Melanocyte of skin (primary cell): ENCODE measurements at places on chromosomes 1 and 21. TPM values are rescaled to one million over a fixed set of nuclear protein-coding genes. Genes with fewer than 3 reads are reported as not detected.

Gene PRAMEF26
- total RNA-seq = not detected in 2 replicates

Gene GJA8
- not detected in 2 replicates for total RNA-seq

Gene RNU1-4
- under 0.01 TPM in 2 replicates for total RNA-seq

Gene MANEAL
- total RNA-seq = 0.15 and 1.00 TPM in 2 replicates

Gene RNF207
- 10.7 and 24.4 TPM in 2 replicates for total RNA-seq

Gene PTPN22
- total RNA-seq = 0.34 and 0.36 TPM in 2 replicates

Gene LRRC71
- total RNA-seq = not detected in 2 replicates

Gene RCAN1
- total RNA-seq = 479 and 653 TPM in 2 replicates

Gene REN
- total RNA-seq = not detected in 2 replicates

Gene RCC2
- 84.0 and 127 TPM in 2 replicates for total RNA-seq

Gene DENND2D
- 4.3 and 10.3 TPM in 2 replicates for total RNA-seq

Gene SH2D5
- total RNA-seq = 1.3 and 1.5 TPM in 2 replicates

Gene CELA3B
- total RNA-seq = not detected in 2 replicates

Gene RBM11
- 2.5 and 2.8 TPM in 2 replicates for total RNA-seq

Gene COA6
- 53.9 and 62.3 TPM in 2 replicates for total RNA-seq

Gene TMIGD3
- 0.34 and 1.1 TPM in 2 replicates for total RNA-seq

Gene KRTAP12-2
- total RNA-seq = not detected in 2 replicates

Gene ATP6V1G3
- total RNA-seq = not detected in 2 replicates

Gene CLCNKA
- total RNA-seq = not detected in 2 replicates

Gene FCRL5
- not detected in 2 replicates for total RNA-seq

Gene LDLRAD1
- not detected in 2 replicates for total RNA-seq

Gene CTSS
- 5.7 and 8.2 TPM in 2 replicates for total RNA-seq

Gene PADI4
- total RNA-seq = not detected in 2 replicates

Gene WDR64
- total RNA-seq = 0.34 TPM in 1 of 2 replicates, not detected in the other

Gene ANKRD65
- 0.36 TPM in 1 of 2 replicates, not detected in the other for total RNA-seq

Gene AKIRIN1
- total RNA-seq = 52.7 and 58.9 TPM in 2 replicates

Gene NCF2
- total RNA-seq = under 0.01 TPM in 1 of 2 replicates, not detected in the other

Gene PRKAA2
- total RNA-seq = under 0.01 TPM in 2 replicates
